Stimulated activated CD4-positive, alpha-beta T cell treated with anti-CD3 and anti-CD28 coated beads, Interleukin-1b, Interleukin-23, amount 100 ng/mL, for 24 hours (primary cell): ENCODE measurements at places on chromosomes 6 and 20.
A peak's percentile ranks its signal among the peaks of the same experiment; 100 is the strongest.

DNA sequence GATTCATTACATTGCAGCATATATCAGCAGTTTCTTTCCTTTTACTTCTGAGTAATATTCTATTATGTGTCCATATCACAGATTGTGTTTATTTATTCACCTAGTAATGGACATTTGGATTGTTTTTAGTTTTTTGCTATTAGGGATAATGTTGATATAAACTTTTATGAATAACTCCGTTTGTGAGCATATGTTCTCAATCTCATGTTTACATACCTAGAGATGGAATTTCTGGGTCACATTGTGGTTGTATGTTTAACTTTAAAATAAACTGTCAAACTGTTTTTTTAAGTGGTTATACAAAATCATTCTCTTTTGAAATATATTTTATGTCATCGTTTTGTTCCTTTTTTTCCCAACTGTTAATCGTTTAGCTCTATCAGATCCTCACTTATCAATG is 311.6 kb downstream of the MMUT start:
- no peak for DNase-seq

- no peak for DNase-seq
Observed at GRCh38 chr6:30766461-30767157, 22.3 kb upstream of the IER3 start.

GRCh38 chr6:48036316-48036715 is 74.7 kb downstream of the PTCHD4 start:
- DNase-seq = no peak

DNA sequence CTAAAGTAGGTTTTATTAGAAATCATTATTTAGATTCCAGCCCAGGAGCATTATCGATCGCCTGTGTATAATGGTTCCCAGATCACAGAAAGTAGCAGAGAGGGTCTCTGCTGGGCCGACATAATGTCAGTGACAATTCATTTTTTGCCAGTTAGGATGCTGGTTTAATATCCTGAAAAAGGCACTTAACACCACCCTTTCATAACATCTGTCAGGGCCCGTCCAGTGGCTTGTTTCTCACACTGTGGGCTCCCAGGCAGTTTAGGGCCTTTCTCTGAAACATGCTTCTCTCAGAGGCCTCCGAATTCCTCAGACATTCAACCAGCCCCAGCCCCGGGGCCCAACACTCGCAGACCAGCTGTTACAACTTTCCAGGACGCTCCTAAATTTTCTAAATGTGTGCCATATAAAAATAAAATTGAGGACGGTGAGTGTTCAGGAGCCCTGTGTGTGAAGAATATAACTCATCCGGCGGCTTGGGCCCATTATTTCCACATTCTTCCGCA is 108.6 kb upstream of the EYA4 start:
- DNase-seq = no peak

- no peak for DNase-seq
Observed at GRCh38 chr6:42505385-42505718, 53.6 kb upstream of the TRERF1 start.

DNA sequence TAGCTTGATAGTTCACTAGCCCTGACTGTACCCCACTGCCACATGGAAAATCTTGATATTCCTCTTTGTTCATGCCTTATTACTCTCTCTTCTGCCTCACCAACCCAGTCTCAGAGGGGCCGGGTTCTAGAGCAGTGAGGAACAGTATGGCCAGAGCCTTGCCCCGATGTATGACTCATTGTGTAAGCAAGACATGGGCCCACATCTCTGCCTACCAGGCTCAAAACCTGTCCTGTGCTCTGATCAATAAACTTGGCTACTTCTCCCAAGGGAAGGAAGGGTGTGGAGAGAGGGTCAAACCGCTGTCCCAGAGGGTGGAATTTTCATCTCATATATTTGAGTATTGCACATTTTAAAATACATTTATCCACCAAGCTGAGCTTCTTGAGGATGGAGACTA is 91.7 kb downstream of the DNAH8 start:
- no peak for DNase-seq

DNA sequence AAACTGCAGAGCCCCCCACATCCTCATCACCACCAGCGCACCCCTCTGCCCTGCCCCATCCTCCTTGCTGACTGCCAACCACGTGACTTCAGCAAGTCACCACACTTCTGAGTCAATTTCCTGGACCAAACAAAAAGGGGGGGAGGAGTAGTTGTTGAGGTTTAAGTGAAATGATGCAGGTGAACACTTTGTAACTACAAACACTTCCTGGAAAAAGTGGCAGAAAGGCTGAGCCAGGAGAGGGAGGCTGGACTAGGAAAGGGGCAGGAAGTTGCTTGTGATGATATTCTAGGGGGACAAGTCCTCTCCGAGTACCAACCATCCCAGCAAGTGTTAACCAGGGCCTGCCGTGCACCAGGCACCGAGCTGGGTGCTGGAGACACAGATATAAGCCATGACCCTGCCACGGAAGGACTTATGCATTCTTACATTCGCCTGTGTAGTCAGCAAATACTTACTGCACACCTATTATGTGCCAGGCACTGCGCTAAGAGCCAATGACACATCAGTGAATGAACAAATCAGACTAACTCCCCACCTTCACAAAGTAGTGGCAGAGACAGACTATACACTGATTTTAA is 67.3 kb downstream of the PREX1 start:
- DNase-seq = peak; percentile 36

DNA sequence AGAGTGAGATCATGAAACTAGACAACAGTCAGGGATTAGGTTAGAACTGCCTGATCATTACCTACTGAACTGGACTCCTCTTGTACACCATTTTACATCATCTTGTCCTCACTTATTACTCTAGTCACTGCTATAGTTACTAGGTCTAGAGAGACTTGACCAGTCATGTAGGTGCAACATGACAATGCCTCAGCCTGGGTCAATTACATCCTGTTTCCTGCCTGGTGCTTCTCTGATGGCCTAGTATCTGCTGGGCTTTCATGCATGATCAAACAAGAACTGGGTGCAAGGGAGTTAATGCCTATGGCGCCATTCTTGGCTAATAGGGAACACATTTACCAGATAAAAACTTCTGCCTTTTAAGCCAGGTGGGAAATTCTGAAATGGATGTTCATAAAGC is 39.2 kb upstream of the MMS22L start:
- DNase-seq = no peak

DNA sequence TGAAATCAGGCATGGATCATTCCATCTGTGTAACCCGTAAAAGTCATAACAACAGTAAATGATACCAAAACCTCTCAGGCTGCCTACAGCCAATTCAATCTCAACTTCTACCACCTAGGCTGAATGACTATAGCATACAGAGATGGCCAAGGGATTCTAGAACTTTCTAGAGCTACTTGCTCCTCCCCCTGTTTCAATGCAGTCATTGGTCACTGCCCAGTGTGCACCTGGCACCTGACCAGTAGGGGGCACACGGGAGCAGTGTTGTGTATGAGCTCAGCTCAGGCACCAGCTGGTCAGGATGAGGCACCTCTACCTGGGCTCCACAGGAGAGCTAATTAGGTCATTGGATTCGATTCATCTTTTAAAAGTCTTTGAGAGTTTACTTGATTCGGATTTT is 86.2 kb downstream of the PLEKHG1 start:
- DNase-seq = peak; percentile 7

- DNase-seq = no peak
Observed at GRCh38 chr6:35737413-35738211, 780 bp downstream of the ARMC12 start.

- peak; percentile 7 for DNase-seq
Observed at GRCh38 chr20:33933469-33933909, 60.2 kb upstream of the RALY start.

- DNase-seq = no peak
Observed at GRCh38 chr6:152296648-152297376, 340.4 kb downstream of the SYNE1 start.

DNA sequence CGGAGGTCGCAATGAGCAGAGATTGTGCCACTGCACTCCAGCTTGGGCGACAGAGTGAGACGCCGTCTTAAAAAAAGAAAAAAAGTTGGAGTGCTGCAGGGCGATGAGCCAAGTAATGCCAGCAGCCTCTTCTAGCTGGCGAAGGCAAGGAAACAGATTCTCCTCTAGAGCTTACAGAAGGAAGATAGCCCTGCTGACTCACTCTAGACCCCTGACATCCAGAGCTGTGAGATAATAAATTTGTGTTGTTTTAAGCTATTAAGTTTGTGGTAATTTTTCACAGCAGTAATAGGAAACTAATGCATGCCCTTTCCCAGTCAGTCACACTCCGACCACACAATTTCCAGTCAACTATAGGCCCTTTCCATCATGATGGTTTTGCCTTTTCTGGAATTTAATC is 16.4 kb downstream of the PRSS16 start:
- no peak for DNase-seq

- no peak for DNase-seq
Observed at GRCh38 chr6:154592199-154592860, 81.8 kb upstream of the CNKSR3 start.

GRCh38 chr6:50899306-50899870 is 80.7 kb downstream of the TFAP2B start:
- no peak for DNase-seq

DNA sequence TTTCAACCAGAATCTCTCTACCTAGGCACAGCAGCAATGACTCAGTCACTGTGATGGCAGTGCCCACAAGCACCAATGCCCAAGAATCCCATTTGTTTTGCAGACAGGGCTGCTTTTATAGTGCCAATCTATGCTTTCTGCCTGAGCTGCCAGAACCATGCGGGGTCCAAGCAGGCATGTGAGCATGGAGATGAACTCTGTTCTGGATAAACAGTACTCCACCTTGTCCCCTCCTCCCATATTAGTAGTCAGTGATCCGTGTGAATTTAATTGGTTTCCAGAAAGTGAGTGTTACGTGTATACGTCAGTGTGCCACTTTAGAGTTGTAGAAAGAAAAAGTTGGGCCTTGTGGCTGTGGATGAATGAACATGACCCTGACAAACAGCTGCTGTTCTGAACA is 79.4 kb downstream of the SASH1 start:
- DNase-seq = no peak

DNA sequence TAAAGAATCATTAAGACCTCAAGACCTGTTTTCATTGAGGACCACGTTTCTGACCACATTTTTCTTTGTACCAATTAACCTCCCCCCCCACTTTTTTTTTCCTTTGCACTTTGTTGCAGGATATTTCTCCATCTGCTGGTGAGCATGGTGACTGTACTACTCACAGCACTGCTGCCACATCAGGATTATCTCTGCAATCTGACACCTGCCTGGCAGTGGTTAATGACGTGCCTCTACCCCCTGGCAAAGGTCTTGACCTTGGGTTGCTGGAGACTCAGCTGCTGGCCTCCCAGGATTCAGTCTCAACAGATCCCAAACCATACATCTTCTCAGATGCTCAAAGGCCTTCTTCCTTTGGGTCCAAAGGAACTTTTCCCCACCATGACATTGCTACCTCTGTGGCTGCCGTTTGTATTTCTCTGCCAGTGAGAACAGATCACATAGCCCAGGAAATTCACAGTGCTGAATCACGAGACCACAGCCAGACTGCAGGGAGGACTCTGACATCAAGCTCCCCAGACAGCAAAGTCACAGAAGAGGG is 46.6 kb upstream of the EDN3 start:
- no peak for DNase-seq

GRCh38 chr6:8750627-8751026 is 315.3 kb upstream of the SLC35B3 start:
- no peak for DNase-seq

DNA sequence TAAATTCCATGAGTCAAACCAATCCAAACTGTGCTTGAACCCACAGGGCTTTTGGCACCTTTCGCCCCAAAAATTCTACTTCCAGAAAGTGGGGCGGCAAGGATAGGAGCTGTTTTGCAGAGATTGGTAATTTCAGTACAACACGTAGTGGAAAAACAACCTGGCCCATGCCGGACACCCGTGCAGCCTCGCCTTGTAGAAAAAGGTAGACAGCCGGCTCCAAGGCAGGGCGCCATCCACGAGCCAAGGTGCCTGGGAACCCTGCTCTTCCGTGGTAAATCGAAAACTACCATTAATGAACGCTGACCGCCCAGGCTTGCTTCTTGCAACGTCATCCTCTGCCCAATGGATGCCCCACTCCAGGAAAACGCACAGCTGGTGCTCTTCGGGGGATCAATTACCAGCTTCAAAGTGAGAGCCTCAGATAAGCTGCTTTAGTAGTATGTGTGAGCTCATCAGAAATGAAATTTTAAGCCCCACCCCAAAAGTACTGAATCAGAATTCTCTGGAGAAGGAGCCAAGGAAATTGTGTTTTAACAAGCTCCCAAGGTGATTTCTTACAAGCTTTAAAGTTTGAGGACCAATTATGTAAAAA is 1.8 kb downstream of the OOEP start:
- no peak for DNase-seq

DNA sequence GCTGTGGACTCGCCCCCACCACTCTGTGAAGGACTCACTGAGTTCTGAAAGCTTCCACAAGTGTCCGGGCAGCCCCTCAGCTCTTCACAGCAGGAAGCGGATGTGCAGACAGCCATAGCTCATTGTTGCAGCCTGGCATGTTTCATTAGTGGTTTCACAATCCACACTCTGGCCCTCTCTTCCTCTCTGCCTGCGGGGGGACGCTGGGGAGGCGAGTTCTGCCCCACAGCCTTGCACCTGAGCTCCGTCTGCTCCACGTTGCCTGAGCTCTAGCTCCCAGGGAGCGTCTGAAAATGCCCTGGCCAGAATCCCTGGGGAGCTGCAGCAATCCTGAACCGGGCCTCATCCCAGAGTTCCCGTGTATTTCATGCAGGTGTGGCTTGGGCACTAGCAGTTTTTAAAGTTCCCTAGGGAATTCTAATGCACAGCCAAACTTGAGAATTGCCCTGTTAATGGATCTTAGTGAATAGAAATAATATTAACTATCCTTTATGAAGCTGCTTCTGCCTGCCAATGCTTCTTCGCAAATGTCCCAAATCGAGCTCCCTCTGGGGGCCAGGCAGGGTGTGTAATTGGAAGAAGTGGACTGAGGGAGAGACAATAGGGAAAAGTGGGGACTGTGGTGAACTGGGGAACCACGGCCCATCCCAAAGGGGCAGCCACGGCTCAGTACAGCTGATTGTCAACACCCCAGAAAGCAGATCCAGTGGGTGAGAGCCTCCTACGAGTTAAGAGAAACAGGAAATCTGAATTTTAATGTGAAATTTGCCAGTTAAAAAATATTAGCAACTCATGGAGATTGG is 51.5 kb downstream of the CTCFL start:
- DNase-seq = no peak

GRCh38 chr20:19096843-19097242 is 115.6 kb upstream of the SLC24A3 start:
- DNase-seq = no peak

DNA sequence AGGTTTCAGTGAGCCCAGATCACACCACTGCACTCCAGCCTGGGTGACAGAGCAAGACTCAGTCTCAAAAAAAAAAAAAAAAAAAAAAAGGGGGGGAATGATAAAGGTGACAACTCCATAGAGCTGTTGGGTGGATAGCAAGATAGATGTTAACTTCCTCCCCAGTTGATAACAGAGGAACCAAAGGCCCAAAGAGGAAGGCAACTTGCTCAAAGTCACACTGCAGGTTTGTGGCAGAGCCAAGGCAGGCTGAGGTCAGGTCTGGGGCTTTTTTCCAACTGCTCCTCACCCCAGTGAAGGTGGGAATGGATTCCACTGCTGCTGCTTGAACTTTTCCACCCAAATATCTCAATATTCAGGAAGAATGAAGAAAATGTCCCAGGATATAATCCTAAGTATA is 26.7 kb downstream of the HCK start:
- no peak for DNase-seq
